A549 treated with RU486 at 1 μM for 4 hours (cell line): ENCODE measurements at places on chromosomes 5 and 9. TPM values are rescaled to one million over a fixed set of nuclear protein-coding genes. Genes with fewer than 3 reads are reported as not detected.

Gene GPX3
- 14.4 to 20.9 TPM (median 18.1 TPM) in 5 replicates for total RNA-seq

Gene BARHL1
- total RNA-seq, result not detected in 5 replicates

Gene PCDHA12
- total RNA-seq, result 1.9 to 3.0 TPM (median 2.7 TPM) in 5 replicates

Gene CIZ1
- total RNA-seq, result 72.6 to 98.9 TPM (median 87.6 TPM) in 5 replicates

Gene VCP
- total RNA-seq, result 277 to 304 TPM (median 295 TPM) in 5 replicates

Gene LHX6
- total RNA-seq, result 0.32 to 0.39 TPM (median 0.38 TPM) in 5 replicates

Gene PCDHGA12
- total RNA-seq, result 0.02 to 0.05 TPM in 2 of 5 replicates, not detected in the others

Gene PLCXD3
- 0.16 to 0.35 TPM (median 0.27 TPM) in 5 replicates for total RNA-seq

Gene WDR38
- 0.21 to 0.23 TPM in 2 of 5 replicates, not detected in the others for total RNA-seq

Gene BTNL3
- not detected in 5 replicates for total RNA-seq

Gene F12
- 11.8 to 26.6 TPM (median 21.3 TPM) in 5 replicates for total RNA-seq

Gene PCDHA4
- total RNA-seq, result 1.3 to 1.7 TPM (median 1.5 TPM) in 5 replicates

Gene EIF4EBP3
- total RNA-seq, result 0.54 to 4.1 TPM (median 2.0 TPM) in 5 replicates

Gene SURF2
- 36.9 to 58.0 TPM (median 48.7 TPM) in 5 replicates for total RNA-seq

Gene GPR150
- total RNA-seq, result 0.07 to 0.26 TPM (median 0.19 TPM) in 4 of 5 replicates, not detected in the other

Gene C9
- total RNA-seq, result not detected in 5 replicates

Gene COL5A1
- total RNA-seq, result 28.6 to 57.4 TPM (median 47.8 TPM) in 5 replicates

Gene SPINK7
- not detected in 5 replicates for total RNA-seq

Gene PCDHGA8
- total RNA-seq, result 0.03 TPM in 1 of 5 replicates, not detected in the others

Gene PTBP3
- 12.3 to 36.4 TPM (median 30.4 TPM) in 5 replicates for total RNA-seq

Gene ADGRD2
- not detected in 5 replicates for total RNA-seq

Gene PCDHB5
- 1.5 to 1.8 TPM (median 1.6 TPM) in 5 replicates for total RNA-seq

Gene ROPN1L
- total RNA-seq, result 1.1 to 2.7 TPM (median 2.1 TPM) in 5 replicates

Gene DDX4
- total RNA-seq, result not detected in 5 replicates

Gene SPATA6L
- 1.6 to 2.5 TPM (median 2.3 TPM) in 5 replicates for total RNA-seq

Gene SPINK13
- total RNA-seq, result not detected in 5 replicates

Gene PCDHA10
- total RNA-seq, result 0.01 to 0.05 TPM in 2 of 5 replicates, not detected in the others

Gene OR1Q1
- total RNA-seq, result not detected in 5 replicates

Gene PCDHA9
- total RNA-seq, result 0.04 TPM in 1 of 5 replicates, not detected in the others

Gene IL5
- not detected in 5 replicates for total RNA-seq

Gene OLFML2A
- 15.3 to 23.0 TPM (median 21.6 TPM) in 5 replicates for total RNA-seq

Gene SARDH
- 0.05 to 0.18 TPM (median 0.07 TPM) in 3 of 5 replicates, not detected in the others for total RNA-seq

Gene CERT1
- 16.2 to 29.0 TPM (median 26.3 TPM) in 5 replicates for total RNA-seq

Gene FOXI1
- total RNA-seq, result not detected in 5 replicates
